Stimulated activated CD8-positive, alpha-beta memory T cell treated with anti-CD3 and anti-CD28 coated beads, Interleukin-15, amount 100 ng/mL, for 24 hours (primary cell): ENCODE measurements at places on chromosomes 4 and X.

GRCh38 chr4:145819853-145820181 lies 118.8 kb downstream of the ZNF827 start:
- DNase-seq: no peak

DNA sequence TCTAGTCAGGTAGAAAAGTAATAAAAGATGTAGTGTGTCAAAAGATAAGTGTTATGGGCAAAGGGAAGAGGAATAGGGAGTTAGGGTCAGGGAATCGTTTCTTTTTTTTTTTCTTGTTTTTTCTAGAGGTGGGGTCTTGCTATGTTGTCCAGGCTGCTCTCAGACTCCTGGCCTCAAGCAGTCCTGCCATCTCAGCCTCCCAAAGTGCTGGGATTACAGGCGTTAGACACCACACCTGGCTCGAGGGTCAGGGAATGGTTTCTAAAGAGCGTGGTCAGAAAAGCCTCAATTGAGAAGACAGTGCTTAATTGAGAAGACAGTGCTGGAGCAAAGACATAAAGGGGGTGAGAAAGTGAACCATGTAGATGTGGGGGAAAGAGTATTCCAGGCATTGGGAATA lies 19.1 kb downstream of the SMARCAD1 start:
- DNase-seq: no peak

- DNase-seq: no peak
Measured at GRCh38 chrX:115112411-115112810, 76.8 kb upstream of the RBMXL3 start.

GRCh38 chr4:100988876-100989275 lies 358.4 kb downstream of the PPP3CA start:
- no peak for DNase-seq

- DNase-seq: no peak
Measured at GRCh38 chr4:47145630-47146029, 114.3 kb downstream of the GABRB1 start.

GRCh38 chr4:147037069-147037468 lies 91.4 kb upstream of the TTC29 start:
- DNase-seq: no peak

GRCh38 chrX:153863251-153863991 lies 22.6 kb downstream of the L1CAM start:
- no peak for DNase-seq

GRCh38 chrX:116317409-116317808 lies 119.0 kb upstream of the SLC6A14 start:
- DNase-seq: no peak

DNA sequence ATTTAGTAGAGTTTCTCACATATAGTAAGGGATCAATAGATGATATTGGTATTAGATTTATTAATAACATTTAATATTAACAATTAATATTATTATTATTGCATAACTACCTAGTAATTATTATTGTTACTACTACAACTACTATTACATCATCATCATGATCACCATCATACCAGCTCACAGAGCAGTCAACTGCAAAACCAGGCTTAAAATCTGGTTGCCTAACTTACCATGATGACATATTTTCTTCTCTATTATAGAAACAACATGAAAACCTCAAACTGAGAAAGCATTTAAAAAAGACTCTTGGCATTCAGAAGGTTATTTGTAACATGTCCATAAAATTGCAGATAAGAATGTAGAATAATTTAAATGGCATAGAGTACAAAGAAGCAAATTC lies 247.0 kb upstream of the TTC29 start:
- no peak for DNase-seq

- no peak for DNase-seq
Measured at GRCh38 chr4:42080306-42080705, 72.1 kb downstream of the BEND4 start.

GRCh38 chr4:138512756-138513155 lies 270.6 kb upstream of the SLC7A11 start:
- DNase-seq: no peak
